Amniotic stem cell (primary cell): ENCODE measurements at places on chromosomes 12 and 14.
A peak's percentile ranks its signal among the peaks of the same experiment; 100 is the strongest.

GRCh38 chr12:52646613-52647012 lies 5.4 kb downstream of the KRT2 start:
- DNase-seq: no peak

DNA sequence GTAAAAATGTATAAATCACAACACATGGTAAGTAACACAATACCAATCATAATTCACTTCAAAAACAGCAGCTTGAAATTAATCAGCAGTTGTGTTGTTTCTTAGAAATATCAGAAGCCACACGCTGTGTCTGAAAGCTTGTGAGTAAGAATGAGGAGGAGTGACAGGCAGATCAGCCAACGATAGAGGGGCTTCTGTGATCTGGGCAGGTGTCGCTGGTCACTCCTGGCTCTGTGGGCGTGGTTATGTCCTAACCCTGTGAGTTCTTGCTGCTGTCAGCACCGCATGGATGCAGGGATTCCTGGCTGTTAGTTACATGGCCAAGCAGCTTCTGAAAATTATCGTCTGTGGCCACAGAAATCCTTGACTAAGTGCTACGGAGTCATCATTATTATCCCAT lies 123.4 kb downstream of the SLC25A47 start:
- no peak for DNase-seq

DNA sequence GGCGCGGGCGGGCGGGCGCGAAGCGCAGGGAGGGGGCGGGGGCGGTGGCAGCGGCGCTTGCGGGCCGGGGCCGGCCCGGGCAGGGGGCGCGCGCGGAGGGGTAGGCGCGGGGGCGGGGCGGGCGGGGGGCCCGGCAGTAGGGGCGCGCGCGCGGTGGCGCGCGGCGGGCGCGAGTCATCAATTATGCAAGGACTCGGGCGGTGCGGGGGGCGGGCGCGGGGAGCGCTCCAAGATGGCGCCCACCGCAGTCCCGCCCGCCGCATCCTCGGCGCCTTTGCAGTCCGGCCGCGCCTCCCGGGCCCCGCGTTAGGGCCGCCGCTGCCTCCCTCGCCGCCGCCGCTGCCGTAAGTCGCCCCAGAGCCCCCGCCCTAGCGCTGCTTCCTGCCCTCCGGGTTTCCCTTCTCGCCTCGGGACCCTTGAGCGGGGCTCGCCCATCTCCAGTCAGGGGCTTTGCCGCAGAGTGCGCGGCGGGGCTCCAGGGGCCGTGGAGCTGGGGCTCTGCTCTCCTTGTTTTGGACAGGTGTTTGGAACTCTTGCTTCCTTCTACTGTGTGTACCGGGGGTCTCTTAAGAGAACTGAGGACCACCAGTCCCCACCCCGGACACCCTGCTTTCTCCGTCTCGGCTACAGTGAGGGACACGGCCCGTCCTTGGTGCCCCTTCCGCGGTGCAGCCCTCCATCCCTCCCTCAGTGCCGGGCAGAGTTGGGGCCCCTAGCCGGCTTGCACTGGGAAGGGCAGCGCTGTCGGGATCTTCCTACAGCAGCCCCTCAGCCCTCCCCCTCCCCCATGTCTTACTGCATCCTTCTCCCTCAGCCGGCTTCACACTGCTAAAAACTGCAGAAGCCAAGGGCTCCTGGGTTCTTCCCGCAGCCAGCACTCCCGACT lies at the start of gene SCN8A:
SCN8A (plus strand) TSS at position 218 of the 886 bp plus-strand sequence. CDS start 71,585 bp downstream, outside the sequence.
- no peak for DNase-seq

DNA sequence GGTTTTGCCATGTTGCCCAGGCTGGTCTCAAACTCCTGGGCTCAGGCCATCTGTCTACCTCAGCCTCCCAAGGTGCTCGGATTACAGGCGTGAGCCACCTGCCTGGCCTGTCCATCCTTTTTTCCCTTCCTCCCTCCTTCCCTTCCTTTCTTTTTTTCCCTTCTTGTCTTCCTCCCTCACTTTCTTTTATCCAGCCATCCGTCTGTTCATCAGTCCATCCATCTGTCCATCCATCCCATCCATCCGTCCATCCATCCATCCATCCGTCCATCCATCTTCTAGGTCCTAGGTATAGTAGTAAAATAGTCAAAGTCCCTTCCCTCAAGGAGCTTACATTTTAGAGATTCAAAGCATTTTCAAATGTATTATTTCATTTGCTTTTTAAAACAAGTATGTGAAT lies 56.8 kb downstream of the CRADD start:
- DNase-seq: no peak

DNA sequence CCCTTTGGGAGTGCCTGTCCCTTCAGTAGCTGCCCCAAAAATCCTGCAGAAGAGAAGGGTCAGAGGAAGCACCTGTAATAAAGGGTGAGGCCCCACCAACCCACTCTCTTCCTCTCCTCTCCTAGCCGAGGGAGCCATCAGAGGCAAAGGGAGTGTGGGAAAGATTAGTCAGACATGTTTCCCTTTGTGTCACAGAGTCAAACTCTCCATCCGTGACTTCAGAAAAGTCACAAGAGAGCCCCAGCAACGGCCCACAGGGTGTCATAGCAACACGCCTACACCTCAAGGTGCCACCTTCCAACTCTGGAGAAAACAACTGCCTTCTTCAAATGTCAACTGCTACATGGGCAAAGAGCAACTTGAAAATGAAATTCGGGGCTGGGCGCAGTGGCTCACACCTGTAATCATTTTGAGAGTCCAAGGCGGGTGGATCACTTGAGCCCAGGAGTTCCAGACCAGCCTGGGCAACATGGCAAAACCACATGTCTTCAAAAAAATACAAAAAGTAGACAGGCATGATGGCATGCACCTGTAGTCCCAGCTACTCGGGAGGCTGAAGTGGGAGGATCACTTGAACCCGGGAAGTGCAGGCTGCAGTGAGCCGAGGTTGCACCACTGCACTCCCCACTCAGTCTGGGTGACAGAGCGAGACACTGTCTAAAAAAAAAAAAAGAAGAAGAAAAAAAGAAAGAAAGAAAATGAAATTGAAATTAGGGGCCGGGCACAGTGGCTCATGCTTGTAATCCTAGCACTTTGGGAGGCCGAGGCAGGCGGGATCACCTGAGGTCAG lies 17.7 kb upstream of the CD27 start:
- no peak for DNase-seq

GRCh38 chr12:116610971-116611541 lies 51.9 kb downstream of the MAP1LC3B2 start:
- DNase-seq: no peak

DNA sequence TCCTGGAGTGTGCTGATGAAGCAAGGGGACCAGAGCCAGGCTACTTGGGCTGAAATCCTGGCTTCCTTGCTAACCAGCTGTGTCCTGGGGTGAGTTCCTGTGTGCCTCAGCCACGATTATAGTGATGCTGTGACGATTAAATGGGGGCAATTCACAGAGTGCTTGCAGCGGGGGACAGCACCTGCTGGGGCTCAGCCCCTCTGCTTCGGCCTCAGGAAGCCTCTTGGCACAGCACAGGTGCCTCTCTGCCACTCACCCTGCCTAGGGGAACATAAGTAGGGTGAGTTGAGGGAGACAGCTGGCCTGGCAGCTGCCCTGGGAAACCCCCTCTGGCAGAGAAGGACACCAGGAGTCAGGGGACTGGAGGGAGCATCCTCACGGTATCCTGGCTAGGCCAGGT lies 9.4 kb downstream of the KRT80 start:
- no peak for DNase-seq

GRCh38 chr12:105330931-105331804 lies 677 bp downstream of the C12orf75 start:
- no peak for DNase-seq

GRCh38 chr12:131366261-131366871 lies 344.5 kb upstream of the SFSWAP start:
- DNase-seq: no peak

GRCh38 chr12:125434936-125435443 lies 369.8 kb downstream of the AACS start:
- no peak for DNase-seq

GRCh38 chr12:112938751-112939150 lies 477 bp downstream of the OAS3 start:
- no peak for DNase-seq

DNA sequence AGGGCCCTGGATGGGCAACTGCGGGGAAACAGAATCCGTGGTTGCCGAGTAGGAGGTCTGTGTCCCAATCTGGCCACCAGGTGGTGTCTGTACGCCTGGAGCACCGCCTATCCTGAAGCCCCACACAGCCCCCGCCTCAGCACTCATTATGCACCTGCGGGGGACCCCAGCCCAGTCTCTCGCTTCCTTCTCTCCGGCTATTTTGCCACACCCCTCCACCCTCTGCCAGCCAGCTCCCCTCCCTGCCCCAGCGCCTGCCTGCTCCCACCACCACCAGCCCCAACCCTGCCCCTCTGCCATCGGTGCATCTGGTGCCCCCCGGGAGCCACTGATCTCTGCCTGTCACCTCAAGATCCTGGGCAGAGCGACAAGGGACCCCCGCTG lies 2.2 kb upstream of the NXPH4 start:
- no peak for DNase-seq

GRCh38 chr14:52821805-52822250 lies 30.4 kb upstream of the GNPNAT1 start:
- DNase-seq: no peak

DNA sequence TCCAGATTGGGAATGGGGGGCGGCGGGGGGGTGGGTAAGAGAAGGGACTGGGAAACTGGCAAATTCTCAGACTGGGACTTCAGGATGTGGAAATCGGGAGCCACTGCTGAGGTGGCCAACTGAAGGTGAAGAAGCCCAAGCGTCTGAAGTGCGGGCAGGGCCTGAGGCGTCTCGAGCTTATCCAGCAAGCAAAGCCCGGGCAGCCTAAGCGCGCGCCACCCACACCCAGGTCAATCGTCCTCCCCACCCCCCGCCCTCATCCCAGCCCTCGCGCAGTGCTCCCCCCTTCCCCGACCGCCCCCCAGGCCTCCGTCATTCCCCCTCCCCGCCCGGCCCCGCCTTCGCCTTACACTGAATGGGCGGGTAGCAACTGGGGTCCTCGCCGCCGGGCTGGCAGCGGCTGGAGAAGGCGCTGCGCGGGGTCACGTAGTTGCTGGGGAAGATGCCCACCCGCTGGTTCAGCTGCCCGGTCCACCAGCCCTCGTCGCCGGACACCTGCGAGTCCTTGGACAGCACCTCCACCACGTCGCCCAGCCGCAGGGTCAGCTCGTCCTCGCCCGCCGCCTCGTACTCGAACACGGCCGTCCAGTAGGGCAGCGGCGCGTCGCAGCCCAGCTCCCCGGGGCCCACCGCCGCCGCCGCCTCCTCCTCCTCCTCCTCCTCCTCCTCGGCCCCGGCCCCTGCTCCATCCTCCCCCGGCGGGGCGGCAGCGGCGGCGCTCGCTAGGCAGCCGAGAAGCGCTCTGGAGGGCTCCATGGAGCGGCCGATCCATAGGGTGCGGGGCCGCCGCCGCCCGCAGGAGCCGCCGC lies 693 bp downstream of the MAP3K9 start:
- no peak for DNase-seq

DNA sequence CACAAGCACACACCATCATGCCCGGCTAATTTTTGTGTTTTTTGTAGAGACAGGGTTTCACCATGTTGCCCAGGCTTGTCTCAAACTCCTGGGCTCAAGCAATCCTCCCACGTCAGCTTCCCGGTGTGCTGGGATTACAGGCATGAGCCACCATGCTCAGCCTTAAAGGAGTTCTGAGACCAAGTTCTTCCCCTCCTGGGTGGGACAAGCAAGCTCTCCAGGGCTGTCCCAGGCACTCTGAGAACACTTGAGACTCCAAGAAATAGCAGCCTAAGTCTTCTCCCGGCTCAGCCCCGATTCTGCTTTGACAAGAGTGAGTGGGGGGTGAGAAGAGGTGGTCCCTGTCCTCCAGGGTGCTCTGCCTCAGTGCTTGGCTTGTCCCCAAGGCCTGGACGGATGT lies 86.4 kb downstream of the STAB2 start:
- no peak for DNase-seq

- DNase-seq: peak; percentile 3
These were observed 239.1 kb downstream of the SSPN start for GRCh38 chr12:26434299-26435068.

DNA sequence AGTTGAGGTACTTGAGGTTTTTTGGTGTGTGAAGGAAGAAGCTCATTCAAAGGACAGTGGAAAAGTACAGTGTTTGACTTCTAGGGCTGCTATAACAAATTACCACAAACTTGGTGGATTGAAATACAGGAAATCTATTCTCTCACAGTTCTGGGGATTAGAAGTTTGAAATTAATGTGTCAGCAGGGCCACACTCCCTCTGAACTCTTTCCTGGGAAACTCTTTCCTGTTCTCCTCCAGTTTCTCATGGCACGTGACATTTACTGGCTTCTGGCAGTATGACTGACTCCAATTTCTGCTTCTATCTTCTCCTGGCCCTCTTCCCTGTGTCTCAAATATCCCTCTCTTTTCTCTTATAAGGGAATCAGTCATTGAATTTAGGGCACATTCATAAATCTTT lies 160.2 kb downstream of the CCDC91 start:
- DNase-seq: no peak

GRCh38 chr14:96146131-96146771 lies 58.4 kb upstream of the BDKRB2 start:
- DNase-seq: peak; percentile 68

DNA sequence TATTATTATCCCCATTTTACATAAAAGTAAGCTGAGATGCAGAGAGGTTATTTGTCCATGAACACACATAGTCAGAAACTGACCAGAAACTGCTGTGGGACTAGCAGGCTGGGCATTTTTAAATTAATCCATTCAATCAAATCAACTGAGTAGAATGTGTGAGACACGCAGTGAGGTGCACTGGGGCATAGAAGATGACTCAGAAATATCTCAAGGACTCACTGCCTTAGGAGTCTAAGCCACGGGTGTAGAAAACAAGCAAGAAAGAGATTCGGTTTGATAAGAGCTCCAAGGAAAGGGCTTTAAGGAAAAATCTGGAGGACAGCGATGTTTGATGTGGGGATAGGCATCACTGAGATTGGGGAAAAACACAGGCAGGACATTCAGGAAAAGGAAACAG lies 127.8 kb downstream of the ANO2 start:
- no peak for DNase-seq

GRCh38 chr14:76924371-76925096 lies 98.3 kb downstream of the LRRC74A start:
- no peak for DNase-seq

GRCh38 chr12:3802721-3803120 lies 49.8 kb upstream of the CRACR2A start:
- DNase-seq: no peak

- peak; percentile 2 for DNase-seq
These were observed 398.3 kb downstream of the APAF1 start for GRCh38 chr12:99043319-99043914.

- no peak for DNase-seq
These were observed 629 bp downstream of the KCNMB4 start for GRCh38 chr12:70366581-70367257.

DNA sequence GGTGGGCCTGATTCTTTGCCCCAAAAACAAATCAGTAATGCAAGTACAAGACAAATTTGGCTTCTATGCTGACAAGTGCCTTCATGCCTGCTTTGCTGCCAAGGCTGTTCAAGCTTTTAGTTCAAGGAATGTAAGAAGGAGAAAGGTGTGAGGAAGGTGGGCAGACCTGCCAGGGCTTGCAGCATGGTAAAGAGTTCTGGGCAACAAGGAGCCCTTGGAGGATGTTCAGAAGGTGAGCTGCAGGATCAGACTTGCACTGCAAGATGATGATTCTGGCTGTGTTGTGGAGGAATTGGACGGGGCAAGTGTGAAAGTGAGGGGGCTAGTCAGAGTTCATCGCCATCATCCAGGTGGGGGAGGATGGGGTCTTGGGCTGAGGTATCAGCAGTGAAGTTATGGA lies 167.9 kb downstream of the NUAK1 start:
- DNase-seq: no peak

- no peak for DNase-seq
These were observed at the start of gene CD9 for GRCh38 chr12:6200256-6201212. Gene CD9 (plus strand): TSS chr12:6200400. CDS start chr12:6200500, 100 bp downstream.
